ENCODE measurements at places on chromosomes 3 and 15.
A peak's percentile ranks its signal among the peaks of the same experiment; 100 is the strongest.

DNA sequence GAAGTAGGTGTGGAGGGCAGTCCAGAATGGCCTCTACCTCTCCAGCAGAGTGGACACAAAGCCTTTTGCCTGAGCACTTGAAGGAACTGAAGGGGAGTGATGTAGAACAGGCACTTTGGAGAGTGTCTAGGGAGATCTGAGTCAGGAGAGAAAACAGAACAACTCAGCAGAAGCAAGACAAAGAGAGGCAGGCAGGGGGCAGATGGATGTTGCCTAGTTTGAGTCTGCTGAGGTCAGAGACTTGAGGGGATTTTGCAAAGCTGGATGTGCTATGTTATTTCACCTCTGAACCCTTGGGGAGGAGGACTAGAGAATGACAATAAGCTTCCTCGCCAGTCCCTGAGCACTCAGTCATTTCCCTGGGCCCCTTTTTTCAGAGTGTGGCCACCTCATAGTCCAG, 366.4 kb downstream of the EPHB1 start:
- DNase-seq, result peak; percentile 57

DNA sequence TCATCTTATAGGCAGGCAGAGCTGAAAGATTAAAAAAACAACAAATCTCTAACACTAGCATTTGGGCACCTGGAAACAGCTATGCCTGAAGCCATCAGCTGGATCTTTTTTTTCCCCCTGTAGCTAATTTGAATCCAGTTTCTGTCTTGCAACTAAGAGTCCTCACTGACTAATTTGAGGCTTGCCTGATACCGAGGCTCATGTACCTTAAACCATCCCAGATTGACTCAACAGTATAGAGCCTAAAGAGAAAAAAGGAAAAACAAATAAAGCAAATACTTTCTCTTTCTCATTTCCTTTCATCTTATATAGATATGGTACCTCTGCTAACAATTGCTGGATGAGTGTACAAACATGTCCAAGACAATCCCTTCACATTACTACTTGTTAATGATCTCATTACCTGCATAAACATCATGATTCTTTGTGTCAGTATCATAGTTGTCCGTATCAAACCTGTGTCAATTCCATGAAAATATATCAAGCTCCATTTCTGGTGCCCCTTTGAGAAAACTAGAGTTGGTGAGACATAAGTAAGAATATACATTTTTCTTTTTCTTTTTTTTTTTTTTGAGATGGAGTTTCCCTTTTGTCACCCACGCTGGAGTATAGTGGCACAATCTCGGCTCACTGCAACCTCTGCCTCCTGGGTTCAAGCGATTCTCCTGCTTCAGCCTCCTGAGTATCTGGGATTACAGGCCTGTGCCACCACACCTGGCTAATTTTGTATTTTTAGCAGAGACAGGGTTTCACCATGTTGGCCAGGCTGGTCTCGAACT, 43.1 kb downstream of the BHLHE40 start:
- DNase-seq, result no peak

DNA sequence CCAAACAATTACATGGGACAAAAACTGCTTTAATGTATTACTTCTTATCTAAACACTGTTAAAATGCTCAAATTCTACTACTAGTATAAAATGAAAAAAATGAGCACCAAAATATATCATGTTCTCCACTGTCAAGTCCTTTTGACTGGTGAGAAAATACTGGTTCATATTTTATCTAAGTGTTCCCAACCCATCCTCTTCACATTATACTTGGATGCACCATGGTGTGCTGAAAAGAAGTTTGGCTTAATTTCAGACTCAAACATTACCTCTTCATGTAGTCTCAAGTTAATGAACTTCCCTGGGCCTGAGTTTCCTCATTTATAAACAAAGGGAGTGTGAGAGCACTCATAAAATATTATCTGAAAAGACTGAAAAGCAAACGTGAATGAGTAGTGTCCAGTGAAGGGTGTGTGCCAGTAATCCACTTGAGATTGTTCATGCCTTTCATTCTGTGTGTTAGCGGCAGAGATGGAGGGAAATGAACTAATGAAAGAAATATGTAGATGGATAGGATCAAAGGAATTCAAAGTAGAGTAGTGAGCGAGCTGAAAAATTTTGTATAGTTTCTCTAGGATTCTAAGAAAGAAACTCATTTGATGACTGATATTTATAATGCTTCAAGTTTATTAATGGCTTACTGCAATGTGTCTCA, 263.2 kb downstream of the NLGN1 start:
- no peak for DNase-seq

GRCh38 chr3:190517687-190518086, 3.8 kb downstream of the IL1RAP start:
- DNase-seq, result no peak

- DNase-seq, result no peak
Observed at GRCh38 chr3:29591579-29591978, 310.7 kb downstream of the RBMS3 start.

DNA sequence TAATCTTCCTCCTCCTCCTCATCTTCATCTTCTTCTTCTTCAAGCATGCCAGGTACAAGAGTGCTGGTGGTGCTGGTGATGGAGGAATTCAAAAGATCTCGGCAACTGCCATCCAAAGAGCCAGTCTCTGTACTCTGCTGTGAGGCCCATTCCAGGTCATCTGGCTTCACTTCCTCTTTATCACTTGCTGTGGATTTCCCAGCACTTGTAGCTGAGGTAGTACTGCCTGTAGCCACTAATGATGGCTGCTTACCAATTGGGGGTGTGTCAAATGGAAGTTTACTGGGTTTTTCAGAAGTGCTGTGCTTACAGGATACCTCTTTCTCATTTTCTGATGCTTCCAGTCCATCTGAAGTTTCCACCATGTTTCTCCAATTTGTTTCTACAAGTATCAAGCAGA, 28.8 kb upstream of the SHC4 start:
- DNase-seq, result no peak

- DNase-seq, result no peak
Observed at GRCh38 chr3:152377184-152377570, 108.4 kb downstream of the MBNL1 start.

- DNase-seq, result peak; percentile 18
Observed at GRCh38 chr3:50454481-50455070, 48.9 kb downstream of the CACNA2D2 start.

- no peak for DNase-seq
Observed at GRCh38 chr3:188854772-188855149, 317.0 kb upstream of the TPRG1 start.

DNA sequence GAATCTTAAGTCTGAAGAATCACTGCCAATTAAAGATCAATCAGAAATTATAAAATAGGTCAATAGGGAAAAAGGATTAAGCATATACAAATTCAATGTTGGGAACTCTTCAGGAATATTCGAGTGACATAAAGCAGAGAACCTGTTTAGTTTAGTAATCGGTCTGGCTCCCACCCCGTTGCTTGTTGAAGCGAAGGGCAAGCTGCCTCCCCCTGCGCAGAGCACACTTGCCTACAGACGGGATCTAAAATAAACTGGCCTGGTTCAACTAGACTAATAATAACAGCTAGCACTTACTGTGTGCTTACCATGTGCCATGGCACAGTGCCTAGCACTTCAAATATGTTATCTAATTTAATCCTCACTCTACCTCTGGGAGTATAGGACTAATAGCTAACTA, 8.6 kb downstream of the SEMA6D start:
- DNase-seq, result no peak

GRCh38 chr3:31132132-31132769, 237.8 kb upstream of the GADL1 start:
- DNase-seq, result no peak

- DNase-seq, result no peak
Observed at GRCh38 chr15:67003586-67003985, 61.8 kb upstream of the SMAD3 start.

GRCh38 chr15:101020945-101021344, 101.8 kb downstream of the LRRK1 start:
- DNase-seq, result no peak

GRCh38 chr15:69035205-69035917, 20.9 kb downstream of the NOX5 start:
- DNase-seq, result no peak

GRCh38 chr15:26460165-26460564, 312.7 kb downstream of the GABRB3 start:
- DNase-seq, result no peak

DNA sequence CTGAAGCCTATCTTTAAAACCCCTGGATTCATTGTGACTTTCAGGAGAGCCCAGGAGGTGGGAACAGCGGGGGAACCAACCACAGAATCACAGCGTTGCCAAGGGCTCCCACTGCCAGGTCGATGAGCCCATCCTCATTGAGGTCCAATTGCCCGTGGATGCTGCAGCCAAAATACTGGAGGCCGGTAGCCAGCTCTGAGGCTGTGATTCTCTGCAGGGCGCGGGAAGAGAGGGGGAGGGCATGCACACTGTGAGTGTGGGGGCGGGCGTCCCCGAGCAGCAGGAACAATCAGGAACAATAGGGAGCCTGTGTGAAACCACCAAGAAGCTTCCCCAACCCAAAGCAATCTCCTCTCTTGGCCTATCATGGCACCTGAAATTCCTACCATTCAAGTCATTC, 53.4 kb downstream of the FEM1B start:
- peak; percentile 32 for DNase-seq

GRCh38 chr3:140186421-140186920, 251.5 kb downstream of the CLSTN2 start:
- no peak for DNase-seq

- no peak for DNase-seq
Observed at GRCh38 chr3:29628795-29629194, 347.9 kb downstream of the RBMS3 start.

GRCh38 chr3:128413003-128413370, 53.7 kb downstream of the DNAJB8 start:
- DNase-seq, result no peak

- DNase-seq, result no peak
Observed at GRCh38 chr15:25240461-25241021, 198.3 kb downstream of the UBE3A start.

- DNase-seq, result no peak
Observed at GRCh38 chr3:14290631-14291385, 111.6 kb upstream of the SLC6A6 start.

DNA sequence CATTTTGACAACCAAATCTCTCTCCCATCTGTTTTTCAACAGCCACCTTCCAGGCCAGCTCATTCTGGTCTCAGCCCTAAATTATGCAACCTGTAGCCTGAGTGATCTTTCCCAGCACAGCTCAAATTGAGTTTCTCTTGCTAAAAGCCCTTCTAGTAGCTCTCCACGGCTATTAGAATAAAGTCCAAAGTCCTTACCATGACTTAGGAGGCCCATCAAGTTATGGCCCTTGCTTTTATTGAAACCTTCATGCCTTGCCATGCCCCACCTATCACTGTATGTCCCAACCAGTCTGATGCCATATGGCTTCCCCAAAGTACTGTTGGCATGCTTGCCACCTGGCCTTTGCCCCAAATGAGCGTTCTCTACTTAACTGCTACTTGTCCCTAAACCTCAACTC, 303.5 kb upstream of the GADL1 start:
- DNase-seq, result no peak

DNA sequence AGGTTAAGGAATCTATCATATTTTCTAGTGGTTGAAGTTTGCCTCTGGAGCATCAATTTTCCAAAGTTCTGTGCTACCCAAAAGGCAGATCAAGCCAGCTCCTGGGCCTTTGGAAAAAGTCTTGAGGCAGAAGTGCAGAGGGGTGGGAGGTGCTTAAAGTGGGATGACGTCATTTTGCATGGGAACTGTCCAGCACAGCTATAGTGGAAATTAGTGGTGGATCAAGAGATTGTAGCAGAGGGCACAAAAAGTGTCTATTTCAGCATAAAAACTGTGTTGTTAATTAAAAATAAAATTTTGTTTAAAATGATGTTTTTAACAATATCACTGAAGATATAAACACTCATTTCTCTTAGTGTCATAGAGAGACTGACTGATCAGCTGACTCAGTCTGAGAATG, 221.9 kb downstream of the LRRN1 start:
- no peak for DNase-seq

GRCh38 chr3:109275702-109276293, 40.5 kb downstream of the DPPA2 start:
- DNase-seq, result peak; percentile 55

DNA sequence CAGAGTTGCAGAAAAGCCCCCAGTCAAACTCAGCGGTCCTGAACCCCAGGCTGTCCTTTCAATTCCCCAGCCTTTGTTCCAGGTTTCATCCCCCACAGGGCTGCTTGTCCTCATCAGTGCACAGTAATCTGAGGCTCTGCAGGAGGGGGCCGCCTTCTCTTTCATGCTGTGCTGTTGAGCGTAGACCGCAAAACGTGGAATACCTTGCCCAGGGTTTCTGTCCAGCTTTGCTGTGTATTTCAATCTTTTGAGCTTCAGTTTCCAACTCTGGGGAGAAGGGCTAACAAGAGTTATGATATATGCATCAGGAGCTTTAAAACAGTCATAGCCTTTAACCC, 64.8 kb downstream of the FAM43A start:
- peak; percentile 61 for DNase-seq

GRCh38 chr15:69692342-69692741, 239.7 kb downstream of the RPLP1 start:
- DNase-seq, result no peak

- no peak for DNase-seq
Observed at GRCh38 chr3:45205126-45205525, 21.0 kb downstream of the TMEM158 start.

- no peak for DNase-seq
Observed at GRCh38 chr3:173066044-173067004, 74.7 kb downstream of the SPATA16 start.

- DNase-seq, result no peak
Observed at GRCh38 chr3:4504340-4505261, 11.5 kb downstream of the ITPR1 start.

- no peak for DNase-seq
Observed at GRCh38 chr15:91522605-91523332, 330.7 kb upstream of the SLCO3A1 start.
